ENCODE measurements at places on chromosomes 1 and 21. TPM values are rescaled to one million over a fixed set of nuclear protein-coding genes. Genes with fewer than 3 reads are reported as not detected.

TSPEAR gene
- total RNA-seq, result not detected

CXADR gene
- total RNA-seq, result 0.26 TPM

OVAAL gene
- not detected for total RNA-seq

DNA sequence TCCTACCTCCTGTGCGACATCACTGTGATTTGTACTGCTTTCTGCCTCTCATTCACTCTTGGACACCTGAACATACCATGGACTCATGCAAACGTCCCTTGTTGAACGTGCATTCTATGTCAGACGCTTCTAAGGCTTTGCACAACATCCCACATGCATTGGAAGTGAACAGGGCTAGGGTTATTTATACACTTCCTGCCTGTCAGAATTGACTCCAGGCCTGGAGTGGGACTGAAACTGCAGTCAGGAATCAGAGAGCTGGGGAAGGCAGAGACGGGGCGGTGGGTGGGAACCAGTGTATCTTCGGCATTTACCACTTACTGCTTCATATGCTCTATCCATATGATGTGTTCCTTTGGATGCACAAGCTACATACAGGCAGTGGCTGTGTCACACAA is 81.4 kb upstream of the GALNT2 start:
- no peaks in the 10 kb centered on the region for H3K36me3 ChIP-seq
- no peak overlapping the region for H3K4me3 ChIP-seq
- no peak overlapping the region for H3K27ac ChIP-seq
- peaks cover 8% of the 10 kb centered on the region for H3K27me3 ChIP-seq

- no peak overlapping the region for H3K27ac ChIP-seq
- H3K27me3 ChIP-seq, result peaks cover 20% of the 10 kb centered on the region
- H3K4me1 ChIP-seq, result no peaks in the 10 kb centered on the region
- no peak overlapping the region for H3K4me3 ChIP-seq
- no peak for DNase-seq
These were observed 199.9 kb downstream of the PRDM2 start for GRCh38 chr1:13899856-13900255.

DNA sequence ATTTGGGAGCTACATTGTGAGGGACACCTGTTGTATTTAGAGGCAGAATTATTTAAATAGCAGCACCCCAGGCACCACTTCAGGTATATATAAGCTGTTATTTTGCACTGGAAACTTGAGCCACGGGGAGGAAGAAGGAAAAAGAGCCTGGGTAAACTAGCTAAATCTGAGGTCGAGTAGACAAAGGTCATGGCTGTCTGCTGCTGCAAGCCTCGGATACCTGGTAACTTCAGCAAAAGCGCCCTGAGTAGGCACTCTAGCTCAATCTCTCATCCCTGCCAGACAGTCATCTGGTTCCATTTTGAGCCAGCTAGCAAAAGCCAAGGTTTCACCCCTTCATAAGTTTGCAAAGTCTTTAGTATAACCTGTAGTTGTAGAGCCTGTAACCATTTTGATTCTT is 101.9 kb upstream of the ZNF644 start:
- H3K4me3 ChIP-seq, result no peak overlapping the region
- H3K27ac ChIP-seq, result no peak overlapping the region
- no peaks in the 10 kb centered on the region for H3K36me3 ChIP-seq

- peak overlapping the region; percentile 90 for H3K27ac ChIP-seq
- no peaks in the 10 kb centered on the region for H3K27me3 ChIP-seq
- H3K4me1 ChIP-seq, result peaks cover 65% of the 10 kb centered on the region
- H3K36me3 ChIP-seq, result peaks cover 45% of the 10 kb centered on the region
- H3K4me3 ChIP-seq, result peak overlapping the region; percentile 63
These were observed 19.7 kb upstream of the TIAM1 start for GRCh38 chr21:31363720-31364119.

DNA sequence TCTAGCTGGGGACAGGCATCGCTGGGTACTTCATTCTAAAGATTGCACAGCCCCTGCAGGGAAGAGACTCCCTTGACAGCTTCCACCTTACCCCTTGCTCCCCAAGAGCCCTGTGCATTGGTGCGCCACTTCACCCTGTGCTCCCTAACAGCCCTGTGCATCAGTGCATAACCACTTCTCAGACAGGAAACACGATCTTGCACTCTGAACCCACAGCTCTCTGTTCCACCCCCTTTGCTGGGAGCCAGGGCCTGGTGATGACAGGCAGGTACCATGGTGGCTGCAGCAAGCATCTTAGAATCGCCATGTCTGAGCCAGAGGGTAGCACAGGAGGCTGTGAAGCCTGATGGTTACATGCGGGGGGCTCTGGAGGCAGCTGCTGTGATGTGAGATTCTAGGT is 5.0 kb downstream of the ALPL start:
- peaks cover 27% of the 10 kb centered on the region for H3K27me3 ChIP-seq
- no peak overlapping the region for H3K27ac ChIP-seq
- H3K36me3 ChIP-seq, result no peaks in the 10 kb centered on the region
- no peak for DNase-seq

DNA sequence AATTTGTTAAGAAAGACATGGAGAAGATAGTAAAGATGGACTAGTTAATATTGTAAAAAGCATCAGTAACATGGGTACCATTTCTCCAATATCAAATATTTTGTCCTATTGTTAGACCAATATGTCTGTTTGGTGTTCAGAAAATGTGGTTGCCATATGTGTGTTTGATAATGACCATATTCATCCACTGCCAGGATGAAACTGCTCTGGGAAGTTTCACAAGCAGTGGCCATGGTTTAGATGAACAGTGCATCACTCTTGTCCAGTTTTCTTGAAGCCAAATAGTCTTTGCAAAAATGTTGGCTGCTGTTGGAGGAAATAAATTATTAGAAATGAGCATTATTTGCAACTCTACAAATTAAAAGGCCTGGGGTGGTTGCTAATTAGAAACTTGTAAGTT is 333.8 kb downstream of the NUF2 start:
- H3K27me3 ChIP-seq, result no peaks in the 10 kb centered on the region
- H3K4me1 ChIP-seq, result no peaks in the 10 kb centered on the region
- no peak overlapping the region for H3K4me3 ChIP-seq
- H3K36me3 ChIP-seq, result no peaks in the 10 kb centered on the region
- H3K27ac ChIP-seq, result no peak overlapping the region

Data from activated CD8-positive, alpha-beta T cell treated with anti-CD3 and anti-CD28 coated beads, Interleukin-2, amount 10 ng/mL, durations not matched to agents 7 days and 5 days (primary cell).